ENCODE measurements at places on chromosomes 6 and 20. TPM values are rescaled to one million over a fixed set of nuclear protein-coding genes. Genes with fewer than 3 reads are reported as not detected.

DNA sequence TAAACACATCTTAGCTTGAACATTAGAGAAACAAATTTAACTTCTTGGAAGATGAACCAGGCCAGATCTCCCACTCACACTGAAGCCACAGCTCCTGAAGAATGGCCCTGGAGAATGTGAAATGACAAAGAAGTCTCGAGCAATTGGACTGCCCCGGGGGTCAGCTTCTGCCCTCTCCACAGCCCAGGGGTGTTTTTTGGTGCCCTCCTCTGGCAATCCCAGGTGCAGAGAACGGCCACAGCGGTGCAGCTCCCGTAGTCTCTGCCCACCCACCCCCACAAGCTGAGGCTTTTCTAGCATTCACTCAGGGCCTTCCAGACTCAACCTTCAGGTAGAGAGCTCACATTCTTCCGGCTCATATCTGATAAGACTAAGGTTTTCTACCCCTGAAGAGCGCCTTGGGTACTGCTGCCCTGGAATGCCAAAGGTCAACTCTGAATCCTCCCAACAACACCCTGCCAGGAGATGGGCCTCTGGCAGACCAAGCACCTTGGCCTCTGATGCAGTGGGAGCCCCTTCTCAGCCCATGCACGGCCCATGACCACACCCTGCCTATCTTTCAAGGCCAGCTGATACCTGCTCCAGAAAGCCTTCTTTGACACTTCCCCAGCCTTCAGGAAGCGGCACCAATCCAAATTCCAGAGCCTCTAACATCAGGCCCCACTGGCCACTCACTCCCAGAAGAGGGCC is 208.3 kb downstream of the SYNDIG1 start:
- H3K4me3 ChIP-seq, result no peak overlapping the region
- H3K27ac ChIP-seq, result no peak overlapping the region

DNA sequence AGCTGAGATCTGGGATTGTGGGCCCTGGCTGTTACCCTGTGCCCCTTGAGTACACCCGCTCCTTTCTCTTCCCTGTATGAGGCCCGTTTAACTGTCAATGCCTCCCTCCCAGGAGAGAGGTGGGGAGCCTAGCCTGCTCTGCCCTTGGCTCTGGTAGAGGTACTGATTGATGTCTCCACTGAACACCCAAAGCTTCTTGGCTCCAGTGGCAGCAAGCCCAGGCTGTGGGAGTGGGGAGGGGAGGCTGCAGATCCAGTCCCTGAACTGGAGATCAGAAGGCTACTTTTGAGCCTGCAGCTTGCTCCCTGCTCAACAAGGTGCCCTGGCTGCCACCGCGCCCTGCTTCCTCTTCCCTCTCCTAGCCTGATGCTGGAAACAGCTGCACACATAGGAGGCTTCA is 7.5 kb downstream of the LRRC73 start:
- H3K4me1 ChIP-seq, result no peaks in the 10 kb centered on the region
- H3K4me3 ChIP-seq, result no peak overlapping the region
- peaks cover 66% of the 10 kb centered on the region for H3K36me3 ChIP-seq
- no peak overlapping the region for H3K27ac ChIP-seq
- no peak for DNase-seq

ECT2L gene
- total RNA-seq, result under 0.01 TPM

MRPS10 gene
- 52.5 TPM for total RNA-seq

All from osteoblast (primary cell).